NCI-H1092 (cell line): ENCODE measurements at places on chromosomes 2 and 18.

GRCh38 chr18:12886498-12887126 lies 2.6 kb upstream of the PTPN2 start:
- no peak for DNase-seq

GRCh38 chr2:233402789-233403188 lies 48.5 kb downstream of the DGKD start:
- DNase-seq: no peak

GRCh38 chr2:98903064-98903355 lies 33.0 kb downstream of the CRACDL start:
- no peak for DNase-seq

GRCh38 chr2:19114754-19115231 lies 243.6 kb downstream of the OSR1 start:
- no peak for DNase-seq

GRCh38 chr2:172462849-172463381 lies 35.5 kb downstream of the ITGA6 start:
- no peak for DNase-seq
